ENCODE measurements at places on chromosomes 12 and 14.

DNA sequence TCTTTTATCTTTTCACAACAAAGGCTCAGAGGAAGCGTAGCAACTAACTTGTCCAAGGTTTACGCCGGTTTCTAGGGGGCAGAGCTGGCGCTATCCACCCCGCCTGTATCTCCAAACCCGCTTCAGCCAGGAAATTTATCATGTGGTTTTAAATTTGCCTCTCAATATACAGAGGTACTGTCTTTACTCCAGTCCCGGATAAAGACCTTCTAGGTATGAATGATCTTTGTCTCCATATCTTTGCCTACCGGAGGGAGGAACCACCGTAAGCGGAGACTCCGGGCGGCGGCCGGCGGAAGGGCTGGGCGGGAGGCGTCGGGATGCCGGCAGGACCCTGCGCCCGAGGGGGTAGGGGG lies 693 bp upstream of the RIMKLB start:
- peak; percentile 75 for DNase-seq

DNA sequence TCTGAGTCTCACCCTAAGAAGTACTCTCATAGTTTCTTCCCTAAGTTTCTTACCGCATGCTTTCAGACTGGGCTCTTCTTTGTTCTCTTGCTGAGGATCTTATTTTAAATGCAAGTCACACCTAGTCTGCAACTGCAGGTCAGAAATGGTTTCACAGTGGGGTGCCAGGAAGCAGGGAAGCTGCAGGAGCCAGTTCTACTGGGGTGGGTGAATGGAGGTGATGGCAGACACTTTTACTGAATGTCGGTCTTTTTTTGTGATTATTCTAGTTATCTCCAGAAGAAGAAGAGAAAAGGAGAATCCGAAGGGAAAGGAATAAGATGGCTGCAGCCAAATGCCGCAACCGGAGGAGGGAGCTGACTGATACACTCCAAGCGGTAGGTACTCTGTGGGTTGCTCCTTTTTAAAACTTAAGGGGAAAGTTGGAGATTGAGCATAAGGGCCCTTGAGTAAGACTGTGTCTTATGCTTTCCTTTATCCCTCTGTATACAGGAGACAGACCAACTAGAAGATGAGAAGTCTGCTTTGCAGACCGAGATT lies 1.7 kb downstream of the FOS start:
- DNase-seq = no peak

DNA sequence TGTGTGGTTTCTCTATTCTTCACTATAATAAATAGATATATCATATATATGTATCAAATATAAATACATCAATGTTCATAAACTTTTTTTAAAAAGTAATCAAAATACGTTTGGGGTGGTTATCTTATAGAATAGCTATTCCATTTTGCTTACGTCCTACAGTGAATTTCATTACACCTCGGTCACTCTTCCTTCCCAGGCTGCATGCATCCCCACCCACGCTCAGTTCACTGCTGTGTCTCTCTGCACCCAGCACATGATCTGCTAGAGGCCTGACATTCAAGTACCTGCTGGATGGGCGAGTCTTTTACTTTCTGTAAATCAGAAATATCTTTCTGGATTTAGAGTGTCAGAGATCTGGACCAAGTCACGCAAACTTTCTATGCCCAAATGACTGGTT lies 3.6 kb downstream of the STX2 start:
- DNase-seq = no peak

GRCh38 chr14:103516426-103517173 lies 6.0 kb downstream of the CKB start:
- DNase-seq = no peak

- peak; percentile 76 for DNase-seq
Measured at GRCh38 chr12:132493482-132494178, 3.7 kb downstream of the FBRSL1 start.

- no peak for DNase-seq
Measured at GRCh38 chr14:85714069-85714468, 184.1 kb downstream of the FLRT2 start.

DNA sequence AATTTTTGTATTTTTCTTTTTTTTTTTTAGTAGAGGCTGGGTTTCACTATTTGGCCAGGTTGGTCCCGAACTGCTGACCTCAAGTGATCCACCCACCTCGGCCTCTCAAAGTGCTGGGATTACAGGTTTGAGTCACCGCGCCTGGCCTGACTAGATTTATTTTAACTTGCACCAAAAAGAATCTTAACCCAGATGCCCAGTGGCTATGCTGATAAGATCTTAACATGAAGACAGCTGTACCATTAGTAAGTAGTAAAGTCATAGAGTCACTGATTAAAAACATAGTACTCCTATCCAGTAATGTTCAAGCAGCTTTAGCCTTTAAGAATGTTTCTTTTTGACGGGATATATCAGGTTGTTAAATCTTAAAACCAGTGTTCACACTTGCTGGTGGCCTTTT lies 1061.8 kb upstream of the FLRT2 start:
- no peak for DNase-seq

GRCh38 chr14:99937475-99938244 lies 127.6 kb upstream of the EVL start:
- no peak for DNase-seq

GRCh38 chr12:96404696-96405095 lies 4.5 kb upstream of the CDK17 start:
- no peak for DNase-seq

DNA sequence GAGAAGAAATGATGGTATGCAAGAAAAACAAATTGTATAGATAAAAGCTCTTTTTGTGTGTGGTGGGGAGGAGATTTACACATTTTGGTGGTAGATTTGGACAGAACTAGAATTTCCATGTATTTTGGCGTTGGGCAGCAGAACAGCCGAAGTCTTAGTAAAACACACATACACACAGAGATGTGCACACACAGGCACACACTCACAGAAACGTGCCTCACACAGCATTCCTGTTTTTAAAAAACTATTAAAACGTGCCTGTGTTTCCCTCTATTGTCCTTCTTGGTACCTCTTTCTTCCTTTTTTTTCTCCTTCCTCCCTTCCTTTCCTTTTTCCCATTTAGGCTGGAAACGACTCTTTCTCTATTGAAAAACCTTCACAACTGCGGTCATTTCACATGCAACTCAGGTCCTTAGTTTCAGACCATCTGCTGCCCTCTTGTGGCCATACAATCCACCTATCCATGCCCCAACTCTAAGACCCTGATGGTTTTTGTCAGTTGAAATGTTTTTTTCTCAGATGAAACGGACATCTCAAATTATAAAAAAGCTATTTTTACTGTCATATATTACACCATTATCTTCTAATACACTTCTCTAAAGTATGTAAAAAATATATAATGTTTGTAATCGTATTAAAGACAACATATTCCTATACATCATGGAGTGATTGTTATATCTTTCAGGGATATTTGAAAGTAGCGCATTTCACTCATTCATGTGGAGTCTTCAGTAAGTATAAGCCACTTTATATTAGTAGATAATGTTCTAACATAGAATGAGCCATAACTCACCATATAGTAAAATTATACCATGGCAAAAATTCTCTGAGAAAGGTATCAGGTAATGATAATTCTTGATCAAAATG lies 386.7 kb upstream of the NOVA1 start:
- DNase-seq = peak; percentile 35

DNA sequence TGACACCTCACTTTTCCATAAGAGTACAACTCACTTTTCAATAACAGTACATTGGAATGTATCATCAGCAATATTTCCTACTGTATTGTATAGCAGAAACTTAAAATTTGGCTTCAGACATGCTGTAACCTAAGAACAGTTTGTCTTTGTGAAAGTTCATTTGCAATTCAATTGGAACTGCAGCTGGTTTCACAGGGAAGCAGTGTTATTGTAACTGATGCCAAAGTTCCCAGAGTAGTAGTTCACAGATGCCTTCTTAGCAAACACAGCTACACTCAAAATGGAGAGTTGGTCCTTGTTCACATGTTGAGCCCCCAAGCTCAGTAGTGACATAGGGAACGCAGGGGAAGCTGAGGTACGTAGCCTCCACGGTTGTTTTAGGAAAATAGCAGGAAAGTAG lies 23.3 kb downstream of the PPP1R36 start:
- DNase-seq = no peak

- DNase-seq = no peak
Measured at GRCh38 chr12:19209661-19210060, 80.1 kb downstream of the PLEKHA5 start.
